Stromal cell of bone marrow (primary cell): ENCODE measurements at places on chromosomes 11 and 22.
A peak's percentile ranks its signal among the peaks of the same experiment; 100 is the strongest.

DNA sequence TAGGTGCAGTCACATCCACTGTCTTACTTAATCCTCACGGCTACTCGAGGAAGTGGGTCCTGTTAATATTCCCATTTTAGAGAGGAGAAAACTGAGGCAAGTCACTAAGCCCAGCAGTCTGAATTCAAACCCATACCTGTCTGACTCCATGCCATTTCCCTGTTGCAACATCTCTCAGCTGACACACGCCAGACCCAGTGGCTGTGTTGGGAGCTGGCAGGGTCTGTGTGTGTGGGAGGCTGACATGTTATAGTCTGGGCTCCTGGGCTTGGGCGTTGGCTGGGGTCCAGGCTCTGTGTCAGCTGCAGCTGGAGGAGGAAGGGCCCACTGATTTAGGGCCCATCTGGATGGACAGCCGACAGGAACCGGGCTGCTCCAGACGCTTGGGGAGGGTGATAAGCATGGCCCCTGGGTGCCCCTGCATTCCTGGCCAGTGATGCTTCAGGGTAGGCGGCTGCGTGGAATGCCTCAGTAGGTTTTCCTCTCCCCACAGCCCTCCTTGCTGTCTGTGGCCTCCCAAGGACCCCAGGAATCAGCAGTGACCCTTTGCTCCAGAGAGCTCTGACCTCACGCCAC lies 562.5 kb downstream of the MN1 start:
- peak; percentile 76 for DNase-seq

DNA sequence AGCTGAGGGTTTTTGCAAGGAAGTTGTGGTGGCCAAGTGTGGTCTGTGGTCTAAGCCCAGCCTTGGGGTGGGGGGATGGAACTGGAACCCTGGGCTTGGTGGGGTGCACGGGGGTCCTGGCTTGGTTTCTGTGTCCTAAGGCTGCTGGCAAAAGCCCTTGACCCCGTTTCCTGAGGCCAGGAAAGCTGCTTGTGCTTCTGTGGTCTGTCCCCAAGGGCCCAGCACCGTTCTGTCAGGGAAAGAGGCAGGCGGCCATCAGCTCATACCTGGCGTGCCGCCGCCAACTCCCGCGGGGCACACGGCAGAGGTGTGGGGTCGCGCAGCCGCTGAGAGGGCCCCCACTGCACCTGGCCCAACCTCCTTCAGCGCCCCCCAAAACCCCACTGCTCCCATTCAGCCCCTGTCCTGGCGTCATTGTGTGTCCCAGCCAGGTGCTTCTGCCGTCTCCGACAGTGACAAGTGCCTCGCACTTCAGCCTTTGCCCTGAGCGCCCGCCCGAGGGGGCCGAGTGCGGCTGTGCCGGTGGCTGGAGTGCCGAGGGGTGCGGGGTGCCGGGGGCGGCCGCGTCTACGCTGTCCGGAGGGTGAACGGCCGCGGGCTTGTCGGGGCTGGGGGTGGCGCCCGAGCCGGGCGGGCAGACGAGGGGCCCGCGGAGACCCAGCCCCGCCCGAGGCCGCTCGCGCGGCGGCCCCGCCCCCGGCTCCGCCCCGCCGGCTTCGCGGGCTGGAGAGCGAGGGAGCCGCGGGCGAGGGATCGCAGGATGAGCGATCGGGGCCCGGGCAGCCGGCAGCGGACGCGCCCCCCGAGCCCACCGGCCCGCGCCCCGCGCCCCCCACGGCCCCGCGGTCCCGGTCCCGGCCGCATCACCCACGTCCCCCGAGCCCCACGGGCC lies at the start of gene CNIH2:
TSS of gene CNIH2 (plus strand) at position 705 of the 892 bp plus-strand sequence. CDS start 282 bp downstream, outside the sequence.
- DNase-seq: no peak

DNA sequence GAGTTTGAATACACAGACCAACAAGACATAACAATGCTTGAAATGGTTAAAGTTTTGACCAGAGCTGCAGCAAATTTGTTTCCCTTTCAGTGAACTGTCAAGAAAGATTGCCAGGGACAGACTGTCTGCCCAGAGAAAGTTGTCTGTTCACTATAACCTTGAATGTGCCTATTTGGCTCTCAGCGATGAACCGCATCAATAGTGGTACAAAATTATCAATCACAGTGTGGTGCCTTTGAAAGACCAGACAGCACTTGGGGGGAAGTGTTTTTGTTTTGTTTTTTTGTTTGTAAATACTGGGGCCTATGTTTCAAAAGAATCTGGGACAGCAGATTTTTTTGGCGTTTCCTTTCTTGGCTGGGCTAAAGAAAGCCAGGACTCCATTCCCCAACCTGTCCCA lies 123.1 kb downstream of the CD44 start:
- DNase-seq: no peak

DNA sequence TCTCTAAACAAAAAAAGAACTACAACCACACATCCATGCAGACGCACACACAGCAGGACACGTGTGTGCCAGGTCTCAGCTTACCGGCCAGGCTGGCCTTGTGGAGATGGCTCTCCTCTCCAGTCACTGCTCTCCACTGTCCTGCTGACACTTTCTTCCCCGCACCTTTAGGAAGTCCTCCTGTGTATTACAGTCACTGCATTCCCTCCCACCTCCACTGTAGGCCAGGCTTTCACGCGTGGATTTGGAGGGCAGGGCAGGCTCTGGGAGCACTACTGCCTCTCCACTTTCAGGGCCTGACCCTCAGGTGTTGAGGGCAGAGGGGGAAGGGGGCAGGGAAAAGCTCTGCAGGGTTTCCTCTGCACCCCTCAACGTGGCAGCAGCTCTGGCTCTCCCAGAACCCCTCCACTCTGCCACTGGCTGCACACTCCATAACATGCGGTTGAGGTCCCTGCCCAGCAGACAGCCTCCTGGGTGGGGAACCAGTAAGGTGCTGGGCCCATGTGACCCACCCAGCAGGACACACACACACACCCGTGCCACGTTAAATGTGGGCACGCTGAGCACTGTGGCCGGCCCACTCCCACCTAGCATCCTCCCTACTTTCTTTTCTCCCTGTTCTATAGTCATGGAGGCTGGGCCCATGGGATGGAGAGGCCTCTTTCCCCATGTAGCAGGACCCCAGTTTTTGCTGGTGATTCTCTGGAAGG lies 107.0 kb upstream of the PITPNB start:
- no peak for DNase-seq
